ENCODE measurements at places on chromosomes 6 and 20.

DNA sequence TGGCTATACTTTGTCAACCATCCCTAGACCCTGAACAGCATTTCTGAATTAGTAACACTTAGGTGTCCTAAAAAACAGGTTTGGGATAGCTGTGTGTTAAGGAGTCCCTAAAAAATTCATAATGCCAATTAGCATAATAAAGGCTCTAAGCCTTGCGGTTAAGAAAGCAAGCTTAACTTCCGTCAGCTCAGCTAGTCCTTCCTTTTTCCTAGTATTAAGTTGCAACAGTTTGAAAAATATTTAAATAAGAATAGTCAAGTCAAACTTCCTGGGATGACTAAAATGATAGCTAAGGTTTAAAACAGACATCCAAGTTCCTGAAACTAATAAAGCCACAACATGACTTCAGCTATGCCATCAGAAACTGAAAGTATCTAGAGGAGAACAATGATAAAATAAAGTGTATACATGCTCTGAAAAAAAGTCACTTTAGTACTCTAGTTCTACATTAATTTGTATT is 3.5 kb downstream of the AKIRIN2 start:
- DNase-seq: no peak

DNA sequence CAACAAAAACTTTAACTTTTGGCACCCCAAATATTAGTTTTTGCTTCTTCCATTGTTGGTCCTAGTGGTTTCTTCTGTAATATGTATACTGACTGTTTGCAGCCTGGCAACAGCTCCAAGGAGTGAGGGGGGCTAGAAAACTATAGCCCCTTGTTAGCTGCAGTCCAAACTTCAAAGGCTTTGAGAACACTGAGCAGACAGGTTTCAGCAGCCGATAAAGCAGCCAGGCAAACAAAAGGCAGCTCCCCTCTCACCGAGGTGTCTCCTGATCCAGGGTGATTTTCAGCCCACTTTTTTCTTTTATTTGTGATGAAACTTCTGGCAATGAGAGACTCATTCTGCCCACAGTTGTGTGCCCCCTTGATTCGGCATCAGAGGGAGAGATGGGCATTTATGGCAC is 80.7 kb downstream of the OLIG3 start:
- no peak for DNase-seq

DNA sequence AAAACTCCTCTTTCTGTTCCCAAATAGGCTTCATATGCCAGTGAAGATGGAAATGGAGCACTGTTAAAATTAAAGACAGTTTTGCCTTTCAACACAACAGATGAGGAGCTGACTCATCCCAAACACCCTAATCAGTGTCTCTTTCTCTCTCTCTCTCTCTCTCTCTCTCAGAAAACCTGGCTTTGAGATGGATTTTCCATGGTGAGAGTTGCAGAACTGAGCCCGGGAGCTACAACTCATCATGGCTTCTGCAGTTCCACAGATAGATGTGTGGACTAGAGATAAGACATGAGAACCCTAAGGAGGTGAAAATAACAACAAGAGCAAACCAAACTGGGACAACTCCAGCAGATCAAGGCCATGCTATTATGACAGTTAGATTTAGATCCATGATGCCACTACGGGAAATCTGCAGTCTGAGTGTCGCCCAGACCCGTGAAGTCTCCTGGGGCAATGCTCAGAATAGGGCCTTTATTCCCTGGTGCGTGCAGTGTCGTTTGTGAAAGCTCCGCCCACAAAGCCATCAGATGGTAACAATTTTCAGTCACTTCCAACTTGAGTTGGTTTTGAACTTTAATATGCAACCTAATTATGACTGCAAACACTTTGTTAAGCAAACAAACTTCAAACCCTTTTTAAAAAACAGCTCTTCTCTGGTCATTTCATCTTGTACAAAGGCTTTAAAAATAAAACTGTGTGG is 338.2 kb upstream of the PREP start:
- DNase-seq: no peak

DNA sequence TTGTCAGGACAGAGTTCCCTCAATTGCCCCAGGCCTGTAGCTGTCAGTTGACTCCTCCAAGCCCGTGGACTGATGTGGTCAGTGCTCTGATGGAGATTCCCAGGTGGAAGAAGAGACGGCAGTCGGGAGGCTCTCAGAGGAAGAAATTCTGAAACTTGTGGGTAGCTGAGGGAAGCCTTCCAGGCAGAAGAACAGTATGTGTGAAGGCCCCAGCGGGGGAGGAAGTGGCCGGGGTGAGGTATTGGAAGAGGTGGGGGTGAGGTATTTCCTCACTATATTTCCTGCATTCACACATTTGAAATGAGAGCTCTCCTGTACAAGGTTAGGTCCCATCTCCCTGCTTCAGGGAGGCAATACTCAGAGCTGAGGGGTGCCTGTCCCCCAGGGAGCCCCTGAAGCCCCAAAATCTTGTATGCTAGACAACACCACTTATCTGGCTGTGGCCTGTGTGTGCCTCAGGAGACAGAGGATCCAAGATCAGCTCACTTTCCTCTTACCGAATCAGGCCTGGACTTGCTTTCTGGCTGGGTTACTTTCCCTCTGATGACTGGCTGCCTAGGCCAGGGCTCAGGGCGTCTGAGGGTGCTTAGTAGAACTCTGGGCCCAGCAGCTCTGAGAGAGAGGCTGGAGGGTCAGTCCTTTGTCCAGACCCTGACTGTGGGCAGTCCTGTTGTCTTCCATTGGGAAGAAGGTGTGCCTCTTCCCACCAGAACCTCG is 49.3 kb upstream of the MYL9 start:
- no peak for DNase-seq

DNA sequence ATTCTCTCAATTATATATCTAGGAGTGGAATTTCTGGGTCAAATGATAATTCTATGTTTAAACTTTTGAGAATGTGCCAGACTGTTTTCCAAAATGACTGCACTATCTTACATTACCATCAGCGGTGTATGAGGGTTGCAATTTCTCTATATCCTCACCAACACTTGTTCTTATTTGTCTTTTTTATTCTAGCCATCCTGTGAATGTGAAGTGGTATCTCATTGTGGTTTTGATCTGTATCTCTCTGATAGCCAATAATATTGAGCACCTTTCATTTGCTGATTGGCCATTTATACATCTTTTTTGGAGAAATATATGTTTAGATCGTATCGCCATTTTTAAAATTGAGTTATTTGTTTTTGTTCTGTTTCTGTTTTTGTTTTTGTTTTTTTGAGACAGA is 32.3 kb downstream of the C20orf203 start:
- no peak for DNase-seq

GRCh38 chr6:135087803-135088202 is 33.2 kb upstream of the HBS1L start:
- DNase-seq: no peak

DNA sequence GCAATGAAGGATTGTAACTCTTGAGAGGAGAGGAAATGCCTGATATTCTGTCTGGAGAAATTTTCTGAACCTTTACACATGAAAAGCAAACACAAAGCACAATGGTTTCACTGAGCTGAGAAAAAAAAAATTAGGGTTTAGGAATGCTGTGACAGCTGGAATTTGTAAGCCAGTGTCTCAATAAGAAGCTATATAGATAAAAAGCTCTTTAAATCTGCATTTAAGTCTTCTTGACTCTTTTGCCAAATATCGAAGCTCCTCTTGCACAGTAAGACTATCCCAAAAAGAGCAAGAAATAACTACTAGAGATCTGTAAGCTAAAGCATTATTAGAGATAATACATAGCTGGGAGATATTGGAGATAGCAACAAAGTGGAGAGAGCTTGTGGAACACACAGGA is 1334.0 kb upstream of the CITED2 start:
- DNase-seq: no peak

GRCh38 chr20:47605673-47606413 is 104.2 kb downstream of the NCOA3 start:
- no peak for DNase-seq

- no peak for DNase-seq
Measured at GRCh38 chr6:163731215-163732013, 316.9 kb downstream of the QKI start.

GRCh38 chr20:1300083-1300840 is 28.7 kb downstream of the SDCBP2 start:
- no peak for DNase-seq

- DNase-seq: no peak
Measured at GRCh38 chr20:47795214-47795907, 10.1 kb upstream of the SULF2 start.

DNA sequence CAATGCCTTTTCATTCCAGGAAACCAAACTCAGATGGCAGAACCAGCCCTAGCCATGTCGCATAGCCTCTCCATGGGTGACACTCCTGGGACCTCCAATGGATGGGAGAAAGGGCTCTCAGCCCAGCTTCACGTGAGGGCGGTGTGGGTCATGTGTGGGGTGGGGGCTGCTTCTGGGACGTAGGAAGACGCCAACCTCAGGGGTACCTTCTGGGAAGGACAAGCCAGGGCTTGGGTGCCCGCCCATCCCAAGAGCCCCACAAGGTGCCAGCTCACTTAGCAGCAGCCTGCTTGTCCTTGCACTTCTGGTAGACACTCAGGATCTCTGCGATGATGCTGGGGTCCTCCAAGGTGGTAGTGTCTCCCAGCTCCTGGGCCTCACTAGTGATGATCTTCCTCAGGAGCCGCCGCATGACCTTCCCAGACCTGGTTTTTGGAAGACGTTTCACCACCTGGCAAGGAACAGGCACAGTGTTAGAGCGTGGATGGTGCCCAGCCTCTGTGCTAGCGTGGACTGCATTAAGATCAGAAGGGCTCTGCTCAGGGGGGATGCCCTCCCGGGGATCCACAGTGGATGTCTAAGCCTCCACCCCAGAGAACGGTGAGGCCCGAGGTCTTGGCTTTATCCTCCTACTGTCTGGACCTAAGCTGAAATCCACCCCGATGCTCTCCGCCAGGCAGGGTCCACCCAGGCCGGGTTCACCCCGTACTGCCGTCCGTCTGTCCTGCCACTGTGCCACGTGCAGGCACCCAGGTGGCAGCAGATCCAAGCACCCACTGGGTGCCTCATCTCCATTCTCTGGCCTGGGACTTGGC is 15.1 kb upstream of the APMAP start:
- DNase-seq: no peak

- DNase-seq: no peak
Measured at GRCh38 chr6:56729719-56730118, 87.0 kb upstream of the DST start.

Data from left kidney (tissue), 8 donors.